ENCODE measurements at places on chromosomes 4 and X.

- DNase-seq: no peak
Observed at GRCh38 chrX:77900688-77901087, 1.4 kb downstream of the COX7B start.

GRCh38 chrX:24918715-24919114 is 97.0 kb downstream of the ARX start:
- DNase-seq: no peak

DNA sequence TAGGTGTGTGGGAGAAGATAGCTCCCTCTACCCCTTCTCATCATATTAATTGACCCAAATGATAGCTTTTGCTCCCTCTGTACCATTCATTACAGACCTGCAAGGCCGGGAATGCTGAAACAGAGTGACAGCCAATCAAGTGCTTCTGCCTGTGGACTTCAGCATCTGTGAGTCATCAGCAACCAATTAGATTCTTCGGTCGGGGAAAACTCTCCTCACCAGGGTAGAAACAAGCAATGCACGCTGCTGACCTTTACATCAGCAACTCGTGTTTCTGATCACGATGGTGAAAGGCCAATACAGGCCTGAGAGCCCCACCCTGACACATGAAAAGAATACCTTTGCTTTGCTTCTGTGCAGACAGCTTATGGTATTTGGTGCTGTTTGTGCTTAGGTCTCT is 347.2 kb upstream of the DDX53 start:
- no peak for DNase-seq

GRCh38 chr4:145003675-145004074 is 94.3 kb downstream of the ANAPC10 start:
- DNase-seq: no peak

DNA sequence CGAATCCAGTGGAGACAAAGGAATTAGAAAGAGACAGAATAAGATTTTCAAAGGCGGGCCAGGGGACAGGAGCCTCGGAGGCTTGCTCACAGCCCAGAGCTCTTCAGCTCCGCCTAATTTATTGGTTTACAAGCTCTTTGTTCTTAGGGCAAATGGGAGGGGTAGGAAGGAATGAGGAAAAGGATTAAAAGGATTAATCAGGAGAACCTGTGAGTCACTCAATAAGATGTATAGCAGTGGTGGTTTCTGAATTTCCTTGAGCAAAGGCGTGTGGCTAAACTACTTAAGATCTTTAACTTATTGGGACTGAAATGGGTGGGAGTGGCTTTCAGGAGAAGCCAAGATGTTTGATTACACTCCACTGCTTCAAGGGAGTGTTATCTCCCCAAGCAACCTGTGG is 456.0 kb upstream of the SPANXN1 start:
- no peak for DNase-seq

GRCh38 chrX:8455557-8455956 is 9.1 kb upstream of the VCX3B start:
- DNase-seq: no peak

GRCh38 chr4:94695384-94695783 is 62.4 kb upstream of the BMPR1B start:
- DNase-seq: no peak

- peak; percentile 38 for DNase-seq
Observed at GRCh38 chr4:109434007-109434971, 674 bp downstream of the SEC24B start.

GRCh38 chrX:116841290-116841689 is 378.5 kb upstream of the CT83 start:
- no peak for DNase-seq

GRCh38 chrX:23501974-23502373 is 165.3 kb upstream of the PRDX4 start:
- no peak for DNase-seq

- no peak for DNase-seq
Observed at GRCh38 chr4:127783955-127784770, 2.0 kb downstream of the HSPA4L start.

DNA sequence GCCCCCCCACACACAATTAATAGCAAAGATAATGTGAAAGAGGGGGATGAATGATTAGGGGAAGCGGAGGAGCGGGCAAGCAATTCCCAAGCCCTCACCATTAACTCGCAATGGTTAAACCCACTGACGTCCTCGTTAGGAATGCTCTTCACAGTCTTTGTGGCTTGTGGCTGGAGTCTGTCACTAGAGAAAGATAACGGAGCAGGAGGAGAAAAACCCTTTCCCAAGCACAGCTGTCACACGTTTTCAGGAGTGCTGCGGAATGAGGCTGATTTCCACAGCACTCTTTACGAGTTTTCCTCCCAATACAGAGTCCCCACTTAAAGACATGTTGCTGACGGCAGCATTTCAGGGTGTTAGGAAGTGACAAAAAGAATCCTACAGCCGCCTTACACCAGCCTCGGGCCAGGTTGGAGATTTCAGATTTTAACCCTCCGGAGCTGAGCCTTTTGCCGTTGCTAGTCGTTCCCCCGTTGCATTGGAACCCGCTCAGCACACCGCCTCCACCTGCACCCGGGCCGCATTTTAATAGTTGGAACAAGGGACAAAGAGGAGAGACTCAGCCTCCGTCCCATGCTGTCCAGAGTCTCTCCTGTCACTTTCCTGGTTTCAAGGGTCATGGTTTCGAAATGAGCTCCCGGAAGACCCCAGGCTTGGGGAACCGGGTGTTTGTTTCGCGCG is 92.2 kb downstream of the GEMIN8 start:
- no peak for DNase-seq

DNA sequence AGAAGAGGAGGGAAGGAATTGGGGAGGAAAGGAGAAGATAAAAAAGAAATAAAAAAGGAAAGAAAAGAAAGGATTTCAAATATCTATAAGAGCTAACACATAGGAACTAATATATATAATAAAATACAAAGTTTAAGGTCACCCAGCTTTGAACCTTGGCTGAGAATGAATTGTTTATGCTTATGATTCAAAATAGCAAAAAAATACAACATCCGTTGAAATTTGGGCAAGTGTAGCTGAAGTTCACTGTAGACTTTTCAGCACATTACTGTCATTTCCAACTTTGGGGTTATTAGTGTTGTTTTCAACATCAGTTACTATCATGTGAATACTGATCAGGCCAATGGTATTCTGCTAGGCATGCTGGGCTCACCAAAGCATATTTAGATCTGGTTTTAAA is 395.2 kb upstream of the INTU start:
- no peak for DNase-seq

DNA sequence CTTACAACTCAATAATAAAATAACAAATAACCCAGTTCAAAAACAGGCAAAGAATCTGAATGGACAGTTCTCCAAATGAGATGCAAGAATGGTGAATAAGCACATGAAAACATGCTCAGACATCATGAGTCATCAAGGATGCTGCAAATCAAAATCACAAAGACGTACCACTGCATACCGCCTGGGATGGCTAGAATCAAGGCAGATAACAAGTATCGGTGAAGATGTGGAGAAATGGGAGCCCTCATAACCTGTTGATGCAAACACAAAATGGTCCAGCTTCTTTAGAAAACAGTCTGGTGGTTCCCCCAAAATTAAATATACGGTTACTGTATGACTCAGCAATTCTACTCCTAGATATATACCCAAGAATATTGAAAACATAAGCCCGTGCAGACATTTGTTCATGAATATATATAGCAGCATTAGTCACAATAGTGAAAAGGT is 32.5 kb downstream of the AKAP4 start:
- no peak for DNase-seq

DNA sequence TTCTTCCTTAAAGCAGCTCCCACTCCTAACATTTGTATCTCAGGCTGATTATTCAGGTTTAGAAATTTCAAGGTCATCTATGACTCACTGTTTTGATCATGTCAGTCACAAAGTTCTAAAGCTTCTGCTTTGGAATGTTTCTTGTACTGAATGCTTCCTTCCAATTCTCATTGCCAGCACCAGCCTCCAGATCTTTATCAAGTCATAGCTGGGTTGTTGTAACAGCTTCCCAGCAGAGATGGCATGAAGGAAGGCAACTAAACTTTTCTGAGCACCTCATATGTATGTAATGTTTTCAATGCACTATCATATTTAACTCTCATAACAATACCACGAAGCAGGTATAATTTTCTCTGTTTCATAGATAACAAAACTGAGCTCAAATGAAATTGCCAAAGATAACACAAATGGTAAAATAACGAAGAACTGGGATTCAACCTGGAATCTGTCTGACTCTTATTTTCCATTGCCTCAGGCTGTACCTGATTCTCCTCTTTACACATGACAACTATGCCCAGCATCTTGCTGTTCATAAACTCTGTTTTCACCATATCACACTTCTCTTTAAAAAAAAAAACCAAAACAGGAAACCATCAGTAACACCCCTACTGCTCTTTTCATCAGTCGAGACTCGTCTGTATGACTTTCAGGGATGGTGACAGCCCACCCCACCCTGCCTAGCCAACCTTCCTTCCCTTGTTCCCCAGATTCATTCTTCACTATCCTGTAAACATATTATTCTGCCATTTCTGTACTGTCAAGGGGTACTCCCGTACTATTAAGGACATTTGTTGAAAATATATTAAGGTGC is 13.4 kb downstream of the TRPC3 start:
- no peak for DNase-seq

DNA sequence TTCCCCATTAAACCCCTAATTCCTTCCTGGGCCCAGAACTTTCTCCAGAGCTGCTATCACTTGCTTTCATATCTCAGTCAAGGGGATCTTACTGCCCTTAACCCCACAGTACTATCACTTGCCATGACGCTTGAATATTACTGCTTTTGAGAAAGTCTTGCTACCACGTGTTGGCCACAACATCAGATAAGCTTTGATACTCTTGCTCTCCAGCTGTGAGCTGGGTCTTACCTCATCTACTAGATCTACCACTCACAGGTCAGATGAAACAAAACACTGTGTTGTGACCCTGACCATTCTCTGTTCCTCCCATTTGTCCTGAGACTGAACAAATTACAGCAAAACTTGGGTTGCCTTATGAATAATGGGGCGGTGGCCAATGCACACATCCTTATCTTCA is 12.1 kb upstream of the TAPT1 start:
- DNase-seq: no peak

DNA sequence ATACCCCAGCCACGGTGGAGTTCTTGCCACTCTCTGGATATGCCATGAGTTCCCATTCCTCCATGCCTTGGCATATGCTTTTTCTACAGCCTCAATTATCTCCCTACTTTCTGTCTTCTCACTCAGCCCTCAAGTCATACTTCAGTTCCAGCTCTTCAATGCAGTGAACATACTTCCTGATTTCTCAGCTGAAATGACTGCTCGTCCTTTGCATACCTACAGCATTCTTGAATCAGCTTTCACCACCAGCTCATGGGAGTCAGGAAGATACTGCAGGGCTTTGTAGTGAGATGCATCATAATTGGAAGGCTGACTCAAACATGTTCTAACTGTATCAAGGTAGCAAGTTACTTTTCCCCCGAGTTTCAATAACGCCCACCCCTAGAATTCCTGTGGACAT is 118.4 kb downstream of the APBB2 start:
- no peak for DNase-seq

DNA sequence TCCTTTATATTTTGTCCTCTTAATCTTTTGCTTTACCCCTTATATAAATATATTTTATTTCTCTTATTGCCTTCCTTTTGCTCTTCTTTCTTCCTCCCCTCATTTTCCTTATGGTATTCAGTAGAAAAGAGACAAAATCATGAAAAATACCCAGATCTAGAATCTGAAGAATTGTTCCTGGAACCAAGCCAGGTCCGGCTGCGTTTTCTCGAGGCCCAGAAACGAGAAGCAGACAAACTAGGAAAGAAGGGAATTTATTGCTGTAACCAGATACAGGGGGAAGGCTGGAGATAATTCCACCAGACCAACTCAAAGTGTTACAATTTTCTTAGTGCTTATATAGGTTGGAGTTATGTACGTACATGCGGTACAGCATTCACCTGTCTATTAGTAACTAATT is 328.7 kb downstream of the GABRG1 start:
- no peak for DNase-seq

DNA sequence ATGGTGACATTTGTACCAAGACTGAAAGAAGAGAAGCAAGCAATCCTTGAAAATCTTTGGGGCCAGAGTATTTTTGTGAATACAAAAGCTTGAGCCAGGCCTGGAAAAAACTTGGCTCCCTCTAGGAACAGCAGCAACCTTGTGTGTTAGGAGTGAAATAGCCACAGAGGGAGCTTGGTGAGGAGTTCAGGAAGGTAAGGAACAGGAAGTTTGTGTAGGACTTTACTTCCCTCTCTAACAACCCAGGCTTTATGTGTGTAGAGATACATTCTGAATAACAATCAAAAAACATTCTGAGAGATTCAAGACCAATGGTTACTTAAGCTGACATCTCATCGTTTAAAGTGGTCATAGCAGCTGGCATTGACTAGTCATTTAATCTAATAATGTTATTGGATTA is 668.5 kb downstream of the PCDH18 start:
- no peak for DNase-seq

DNA sequence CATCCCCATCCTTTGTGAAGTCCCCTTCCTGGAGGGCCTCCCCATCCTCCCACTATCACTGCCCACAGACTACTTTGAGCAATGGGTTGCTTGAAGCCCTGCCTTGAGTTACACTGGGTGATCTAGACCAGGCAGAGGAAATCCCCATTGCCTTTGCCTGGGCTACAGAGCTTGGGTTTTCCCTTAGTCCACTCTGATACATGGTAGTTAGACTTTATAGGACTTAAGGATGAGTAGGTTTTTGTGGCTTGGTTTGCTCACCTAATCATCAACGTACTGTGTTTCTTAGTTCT is 56.6 kb downstream of the TMEM131L start:
- no peak for DNase-seq

DNA sequence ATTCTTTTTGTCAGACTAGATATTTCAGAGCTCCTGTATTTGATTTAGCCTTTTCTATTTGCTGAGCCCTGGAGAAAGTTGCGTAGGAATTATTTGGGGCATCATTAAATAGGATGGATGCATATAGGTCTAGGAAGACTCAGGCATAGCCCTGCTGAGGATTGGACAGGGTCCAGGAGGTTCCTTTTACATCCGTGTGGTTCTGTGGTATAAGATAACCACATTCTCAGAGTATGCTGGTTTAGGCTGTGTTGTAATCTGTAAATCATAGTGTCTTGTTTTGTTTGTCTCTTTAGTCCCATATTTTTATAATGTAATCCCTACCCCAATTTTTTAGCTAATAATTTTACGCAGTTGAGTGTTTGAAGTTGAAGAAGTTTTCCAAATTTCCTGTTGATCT is 513.7 kb downstream of the RPA4 start:
- no peak for DNase-seq

DNA sequence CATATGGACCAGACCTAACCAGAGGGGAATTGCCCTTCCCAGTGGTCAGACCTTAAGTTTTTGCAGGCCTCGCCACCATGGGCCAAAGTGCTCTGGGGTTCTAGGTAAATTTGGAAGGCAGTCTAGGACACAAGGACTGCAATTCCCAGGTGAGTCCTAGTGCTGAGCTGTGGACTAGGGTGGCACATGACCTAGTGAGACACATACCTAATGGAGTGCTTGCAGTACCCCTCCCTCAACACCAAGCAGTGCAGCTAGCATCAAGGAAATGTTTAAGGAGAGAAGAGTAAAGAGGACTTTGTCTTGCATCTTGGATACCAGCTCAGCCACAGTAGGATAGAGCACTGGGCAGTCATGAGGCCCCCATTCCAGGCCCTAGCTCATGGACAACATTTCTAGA is 60.8 kb downstream of the BRCC3 start:
- DNase-seq: no peak

Data from progenitor cell of endocrine pancreas (in vitro differentiated cells).